ENCODE measurements at places on chromosomes 6 and 20.

GRCh38 chr6:81843302-81843701 is 90.8 kb upstream of the TENT5A start:
- no peak for DNase-seq

- no peak for DNase-seq
These were observed 26.6 kb upstream of the ILRUN start for GRCh38 chr6:34723203-34723602.

DNA sequence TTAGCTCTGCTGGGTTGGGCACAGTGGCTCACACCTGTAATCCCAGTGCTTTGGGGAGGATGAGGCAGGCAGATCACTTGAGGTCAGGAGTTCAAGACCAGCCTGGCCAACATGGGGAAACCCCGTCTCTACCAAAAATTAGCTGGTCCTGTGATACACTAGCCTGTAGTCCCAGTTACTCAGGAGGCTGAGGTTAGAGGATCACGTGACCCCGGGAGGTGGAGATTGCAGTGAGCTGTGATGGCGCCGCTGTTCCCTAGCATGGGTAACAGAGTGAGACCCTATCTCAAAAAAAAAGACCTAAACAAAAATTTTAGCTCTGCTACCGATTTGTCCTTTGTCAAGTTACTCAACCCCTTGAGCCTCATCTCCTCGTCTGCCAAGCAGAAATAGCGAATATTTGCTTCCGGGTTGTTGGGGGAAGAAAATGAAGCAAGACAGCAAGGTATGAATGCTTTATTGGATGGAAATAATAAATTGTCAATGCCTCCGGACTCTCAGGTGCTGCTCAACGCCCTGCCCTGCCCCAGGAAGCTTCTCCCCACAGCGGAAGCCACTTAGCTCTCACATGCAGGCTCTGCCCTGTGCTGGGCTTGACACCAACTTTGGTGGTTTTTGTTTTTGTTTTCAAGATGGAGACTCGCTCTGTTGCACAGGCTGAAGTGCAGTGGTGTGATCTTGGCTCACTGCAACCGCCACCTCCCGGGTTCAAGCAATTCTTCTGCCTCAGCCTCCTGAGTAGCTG is 24.9 kb upstream of the ITCH start:
- DNase-seq = no peak

- DNase-seq = no peak
These were observed 163.8 kb downstream of the HIVEP2 start for GRCh38 chr6:142781129-142781528.

GRCh38 chr6:138818496-138819194 is 22.8 kb downstream of the ECT2L start:
- no peak for DNase-seq

Data from stimulated activated CD8-positive, alpha-beta memory T cell treated with anti-CD3 and anti-CD28 coated beads, Interleukin-15, amount 100 ng/mL, for 1 hour (primary cell).